ENCODE measurements at places on chromosomes 1 and 21. TPM values are rescaled to one million over a fixed set of nuclear protein-coding genes. Genes with fewer than 3 reads are reported as not detected.
A peak's percentile ranks its signal among the peaks of the same experiment; 100 is the strongest.

The RPE65 gene
- not detected for total RNA-seq

The AMY1C gene
- total RNA-seq, result not detected

The PTPN7 gene
- total RNA-seq, result not detected

The ITSN1 gene
- 31.3 TPM for total RNA-seq

The PRR9 gene
- total RNA-seq, result not detected

DNA sequence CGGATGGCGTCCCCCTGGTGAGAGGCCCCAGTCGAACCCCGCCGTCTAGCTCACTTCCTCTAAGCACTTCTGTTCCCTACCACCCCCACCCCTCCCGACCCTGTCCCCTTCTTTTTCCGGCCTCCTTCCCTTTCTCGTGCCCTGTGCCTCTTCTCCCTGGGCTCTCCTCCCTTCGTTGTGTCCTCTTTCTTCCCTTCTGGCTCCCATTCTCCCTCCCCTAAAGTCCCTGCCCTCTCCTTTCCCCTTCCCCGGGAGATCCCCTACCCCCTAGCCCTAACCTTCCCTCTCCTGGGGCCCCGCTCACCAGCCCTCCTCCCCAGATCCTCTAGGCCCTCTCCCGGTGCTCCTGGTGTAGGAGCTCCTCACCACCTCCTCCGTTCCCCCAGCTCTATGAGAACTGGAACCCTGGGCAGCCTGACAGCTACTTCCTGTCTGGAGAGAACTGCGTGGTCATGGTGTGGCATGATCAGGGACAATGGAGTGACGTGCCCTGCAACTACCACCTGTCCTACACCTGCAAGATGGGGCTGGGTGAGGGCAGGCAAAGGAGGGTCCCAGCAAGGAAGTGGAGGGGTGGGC, 15.9 kb downstream of the BCAN start:
- H3K27ac ChIP-seq, result no peak overlapping the region
- H3K4me1 ChIP-seq, result peaks cover 46% of the 10 kb centered on the region
- peak overlapping the region; percentile 67 for H3K4me3 ChIP-seq
- no peaks in the 10 kb centered on the region for H3K36me3 ChIP-seq
- no peak for DNase-seq

- no peaks in the 10 kb centered on the region for H3K27me3 ChIP-seq
- no peak overlapping the region for H3K4me3 ChIP-seq
- DNase-seq, result no peak
- peaks cover 30% of the 10 kb centered on the region for H3K4me1 ChIP-seq
- peak overlapping the region; percentile 58 for H3K27ac ChIP-seq
- no peaks in the 10 kb centered on the region for H3K36me3 ChIP-seq
Observed at GRCh38 chr1:51607681-51608095, 9.2 kb upstream of the OSBPL9 start.

DNA sequence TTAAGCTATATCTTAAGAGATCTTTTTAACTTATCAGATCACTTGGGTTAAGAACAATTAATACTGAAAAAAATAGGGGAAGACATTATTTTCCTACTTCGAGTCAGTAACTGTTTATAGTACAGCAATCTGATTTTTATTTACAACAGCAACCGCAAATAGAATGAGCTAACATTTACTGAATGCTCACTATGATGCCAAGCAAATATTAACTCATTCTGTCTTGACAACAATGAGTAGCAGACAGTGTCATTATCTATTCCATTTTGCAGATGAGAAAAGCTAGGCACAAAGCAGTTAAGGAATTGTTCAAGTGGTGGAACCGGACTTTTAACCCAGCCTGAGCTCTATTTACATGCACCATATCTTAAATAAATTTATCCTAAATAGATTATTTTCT, 273.7 kb downstream of the NTNG1 start:
- no peak overlapping the region for H3K27ac ChIP-seq
- no peak overlapping the region for H3K4me3 ChIP-seq
- no peaks in the 10 kb centered on the region for H3K36me3 ChIP-seq
- H3K4me1 ChIP-seq, result no peaks in the 10 kb centered on the region
- DNase-seq, result no peak

DNA sequence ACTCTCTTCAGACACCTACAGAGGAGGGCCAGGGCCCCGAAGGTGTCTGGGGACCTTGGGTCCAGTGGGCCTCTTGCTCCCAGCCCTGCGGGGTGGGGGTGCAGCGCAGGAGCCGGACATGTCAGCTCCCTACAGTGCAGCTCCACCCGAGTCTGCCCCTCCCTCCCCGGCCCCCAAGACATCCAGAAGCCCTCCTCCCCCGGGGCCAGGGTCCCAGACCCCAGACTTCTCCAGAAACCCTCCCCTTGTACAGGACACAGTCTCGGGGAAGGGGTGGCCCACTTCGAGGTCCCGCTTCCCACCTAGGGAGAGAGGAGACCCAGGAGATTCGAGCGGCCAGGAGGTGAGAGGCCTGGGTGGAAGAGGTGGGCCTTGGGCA, 3.7 kb downstream of the ADAMTSL4 start:
- H3K4me1 ChIP-seq, result peaks cover 34% of the 10 kb centered on the region
- peak; percentile 91 for DNase-seq
- no peaks in the 10 kb centered on the region for H3K27me3 ChIP-seq
- H3K36me3 ChIP-seq, result no peaks in the 10 kb centered on the region
- H3K4me3 ChIP-seq, result no peak overlapping the region
- peak overlapping the region; percentile 5 for H3K27ac ChIP-seq

- no peak for DNase-seq
- H3K4me3 ChIP-seq, result no peak overlapping the region
- H3K4me1 ChIP-seq, result no peaks in the 10 kb centered on the region
- no peak overlapping the region for H3K27ac ChIP-seq
Observed at GRCh38 chr1:11471473-11471872, 7.5 kb upstream of the DISP3 start.

- no peak overlapping the region for H3K27ac ChIP-seq
- no peak for DNase-seq
- no peak overlapping the region for H3K4me3 ChIP-seq
- H3K4me1 ChIP-seq, result peaks cover 7% of the 10 kb centered on the region
- no peaks in the 10 kb centered on the region for H3K36me3 ChIP-seq
- H3K27me3 ChIP-seq, result no peaks in the 10 kb centered on the region
Observed at GRCh38 chr1:185073725-185074124, 28.4 kb downstream of the RNF2 start.

GRCh38 chr1:166920561-166921475, 44.8 kb upstream of the TADA1 start:
- no peaks in the 10 kb centered on the region for H3K27me3 ChIP-seq
- peak overlapping the region; percentile 57 for H3K4me3 ChIP-seq
- DNase-seq, result peak; percentile 65

DNA sequence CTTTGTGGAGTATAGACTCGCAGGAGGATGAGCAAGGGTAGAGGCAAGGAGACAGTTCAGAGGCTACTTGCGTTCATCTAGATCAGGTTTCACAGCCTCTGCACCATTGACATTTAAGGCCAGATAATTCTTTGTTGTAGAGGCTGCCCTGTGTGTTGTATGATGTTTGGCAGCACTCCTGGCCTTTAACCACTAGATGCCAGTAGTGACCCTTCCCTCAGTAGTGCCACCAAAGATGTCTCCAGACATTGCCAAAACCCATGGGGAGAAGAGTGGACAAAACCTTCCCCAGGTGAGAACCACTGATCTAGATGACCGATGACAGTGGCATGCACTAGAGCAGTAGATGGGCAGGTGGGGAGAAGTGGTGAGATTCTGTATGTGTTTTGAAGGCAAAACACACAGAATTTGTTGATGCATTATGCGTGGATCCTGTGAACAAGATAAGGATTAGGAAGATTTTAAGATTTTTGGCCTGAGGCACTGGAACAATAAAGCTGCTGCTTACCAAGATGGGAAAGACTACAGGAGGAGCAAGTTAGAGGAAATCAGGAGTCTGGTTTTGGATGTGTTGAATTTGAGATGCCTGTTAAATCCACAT, 9.9 kb upstream of the COG2 start:
- no peak for DNase-seq
- H3K27me3 ChIP-seq, result peaks cover 13% of the 10 kb centered on the region
- no peaks in the 10 kb centered on the region for H3K4me1 ChIP-seq
- H3K36me3 ChIP-seq, result no peaks in the 10 kb centered on the region
- H3K4me3 ChIP-seq, result no peak overlapping the region

GRCh38 chr1:88867743-88868521, 23.4 kb downstream of the GTF2B start:
- H3K4me3 ChIP-seq, result no peak overlapping the region
- no peaks in the 10 kb centered on the region for H3K27me3 ChIP-seq
- H3K36me3 ChIP-seq, result peaks cover 6% of the 10 kb centered on the region
- H3K27ac ChIP-seq, result peak overlapping the region; percentile 65

- no peak overlapping the region for H3K4me3 ChIP-seq
- peaks cover 54% of the 10 kb centered on the region for H3K27me3 ChIP-seq
- no peak for DNase-seq
- H3K4me1 ChIP-seq, result no peaks in the 10 kb centered on the region
Observed at GRCh38 chr1:85015826-85016225, 18.9 kb upstream of the MCOLN2 start.

DNA sequence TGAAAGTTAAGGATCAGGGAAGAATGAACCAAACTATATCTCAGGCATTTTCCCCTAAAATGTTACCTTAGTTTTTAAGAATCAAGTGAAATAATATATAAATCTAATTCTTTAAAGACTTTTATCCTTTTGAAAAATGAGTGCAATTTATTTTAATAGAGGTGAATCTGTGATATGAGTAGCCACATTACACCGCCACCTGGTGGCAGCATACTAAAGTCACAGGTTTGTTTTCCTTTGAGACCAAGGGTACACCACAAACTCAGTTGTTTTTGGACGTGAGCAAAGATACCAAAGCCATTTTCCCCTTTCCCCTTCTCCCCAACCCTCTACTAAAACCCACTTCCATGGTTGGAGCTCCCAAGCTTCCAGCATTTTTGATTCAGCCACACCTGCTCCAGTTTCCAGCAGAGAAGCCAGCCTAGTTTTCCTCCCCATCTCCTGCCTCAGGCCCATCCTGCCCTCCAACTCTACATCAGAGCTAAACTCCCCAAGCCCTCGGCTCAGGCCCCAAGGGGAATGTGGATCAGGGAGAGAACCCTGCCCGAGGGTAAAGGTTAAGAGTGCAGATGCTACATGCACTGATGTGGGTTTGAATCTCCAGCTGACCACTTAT, 22.9 kb upstream of the LDLRAP1 start:
- H3K4me1 ChIP-seq, result peaks cover 3% of the 10 kb centered on the region
- no peak overlapping the region for H3K4me3 ChIP-seq
- H3K27me3 ChIP-seq, result peaks cover 12% of the 10 kb centered on the region
- peak; percentile 21 for DNase-seq

DNA sequence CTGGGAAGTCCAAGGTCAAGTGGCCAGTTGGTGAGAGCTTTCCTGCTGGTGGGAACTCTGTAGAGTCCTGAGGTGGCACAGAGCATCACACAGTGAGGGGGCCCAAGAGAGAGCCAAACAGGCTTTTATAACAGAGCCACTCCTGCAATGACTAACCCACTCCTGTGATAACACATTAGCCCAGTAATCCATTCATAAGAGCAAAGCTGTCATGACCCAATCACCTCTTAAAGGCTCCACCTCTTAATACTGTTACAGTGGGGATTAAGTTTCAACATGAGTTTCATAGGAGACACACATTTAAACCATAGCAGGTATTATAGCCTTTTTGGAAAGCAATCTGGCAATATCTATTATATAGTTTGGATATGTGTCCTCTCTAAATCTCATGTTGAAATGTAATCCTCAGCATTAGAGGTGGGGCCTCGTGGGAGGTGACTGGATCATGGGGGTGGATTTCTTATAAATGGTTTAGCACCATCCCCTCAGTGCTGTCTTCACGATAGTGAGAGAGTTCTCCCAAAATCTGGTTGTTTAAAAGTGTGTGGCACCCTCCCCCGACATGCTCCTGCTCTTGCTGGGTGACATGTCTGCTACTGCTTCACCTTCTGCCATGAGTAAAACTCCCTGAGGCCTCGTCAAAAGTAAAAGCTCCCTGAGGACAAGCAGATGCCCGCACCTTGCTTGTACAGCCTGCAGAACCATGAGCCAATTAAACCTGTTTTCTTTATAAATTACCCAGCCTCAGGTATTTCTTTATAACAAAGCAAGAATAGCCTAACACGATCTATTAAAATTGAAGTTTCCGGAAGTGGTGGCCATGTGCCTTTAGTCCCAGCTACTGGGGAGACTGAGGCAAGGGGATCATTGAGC, 64.5 kb downstream of the CD58 start:
- H3K36me3 ChIP-seq, result no peaks in the 10 kb centered on the region
- H3K4me3 ChIP-seq, result no peak overlapping the region
- no peak overlapping the region for H3K27ac ChIP-seq
- no peak for DNase-seq
- no peaks in the 10 kb centered on the region for H3K27me3 ChIP-seq
- peaks cover 31% of the 10 kb centered on the region for H3K4me1 ChIP-seq

DNA sequence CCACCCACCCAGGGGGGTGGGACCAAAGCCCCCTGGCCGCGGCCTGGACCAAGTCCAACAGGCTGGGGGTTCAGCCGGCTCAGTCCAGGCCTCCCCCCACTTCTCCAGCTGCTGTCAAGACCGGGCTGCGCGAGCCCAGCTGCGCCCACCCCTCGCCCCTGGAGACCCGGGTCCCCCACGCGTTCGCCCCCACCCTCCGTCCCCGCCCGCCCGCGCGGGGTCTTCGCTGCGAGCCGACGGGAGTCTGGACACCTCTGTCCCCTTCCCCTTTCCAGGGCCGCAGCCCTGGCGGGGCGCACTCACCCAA, 253 bp downstream of the RAP1GAP start:
- H3K27me3 ChIP-seq, result peaks cover 3% of the 10 kb centered on the region
- H3K4me3 ChIP-seq, result no peak overlapping the region
- no peaks in the 10 kb centered on the region for H3K36me3 ChIP-seq
- peak; percentile 60 for DNase-seq

GRCh38 chr1:34597877-34598514, 156.9 kb upstream of the GJB5 start:
- no peaks in the 10 kb centered on the region for H3K4me1 ChIP-seq
- H3K27ac ChIP-seq, result no peak overlapping the region
- no peak for DNase-seq
- H3K27me3 ChIP-seq, result peaks cover 10% of the 10 kb centered on the region
- no peak overlapping the region for H3K4me3 ChIP-seq
- H3K36me3 ChIP-seq, result no peaks in the 10 kb centered on the region

- no peak for DNase-seq
- peaks cover 2% of the 10 kb centered on the region for H3K36me3 ChIP-seq
- H3K27ac ChIP-seq, result no peak overlapping the region
- no peaks in the 10 kb centered on the region for H3K27me3 ChIP-seq
- no peak overlapping the region for H3K4me3 ChIP-seq
Observed at GRCh38 chr1:89850844-89851415, 30.1 kb downstream of the LRRC8D start.

DNA sequence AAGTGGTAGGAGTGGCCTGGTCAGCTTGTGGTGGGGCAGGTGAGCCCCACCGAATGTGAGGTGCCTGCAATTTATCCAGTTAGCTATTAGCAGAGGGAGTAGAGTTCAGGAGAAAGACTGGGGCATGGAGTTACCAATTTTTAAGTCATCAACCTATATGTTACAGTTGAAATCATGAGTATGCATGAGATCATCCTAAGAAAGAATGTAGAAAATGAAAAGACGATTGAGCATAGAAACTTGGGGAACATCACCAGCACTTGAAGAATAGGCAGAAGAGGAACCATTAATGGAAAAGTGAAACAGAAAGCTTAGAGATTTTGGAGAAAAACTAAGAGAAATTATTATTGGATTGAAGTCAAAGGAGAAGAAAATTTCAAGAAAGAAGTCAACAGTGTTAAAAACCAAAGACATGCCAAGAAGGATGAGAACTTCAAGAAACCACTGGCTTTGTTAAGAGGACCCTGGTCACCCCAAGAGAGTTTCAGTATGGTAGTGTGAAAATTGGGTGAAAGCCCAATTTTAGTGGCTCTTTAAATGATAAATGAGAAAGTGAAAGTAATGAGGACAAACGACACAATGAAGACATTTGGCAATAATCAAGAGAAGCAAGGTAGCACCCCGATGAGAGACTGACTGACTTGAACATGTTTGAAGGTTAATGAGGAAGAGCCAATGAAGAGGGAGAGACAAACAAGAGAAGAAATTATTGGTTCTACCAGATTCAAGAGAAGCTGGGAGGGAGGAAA, 36.7 kb downstream of the DNASE2B start:
- no peak overlapping the region for H3K4me3 ChIP-seq
- H3K27me3 ChIP-seq, result peaks cover 2% of the 10 kb centered on the region
- no peak overlapping the region for H3K27ac ChIP-seq
- no peaks in the 10 kb centered on the region for H3K36me3 ChIP-seq

Data from chondrocyte (in vitro differentiated cells).